ENCODE measurements at places on chromosomes 1 and 21. TPM values are rescaled to one million over a fixed set of nuclear protein-coding genes. Genes with fewer than 3 reads are reported as not detected.

DNA sequence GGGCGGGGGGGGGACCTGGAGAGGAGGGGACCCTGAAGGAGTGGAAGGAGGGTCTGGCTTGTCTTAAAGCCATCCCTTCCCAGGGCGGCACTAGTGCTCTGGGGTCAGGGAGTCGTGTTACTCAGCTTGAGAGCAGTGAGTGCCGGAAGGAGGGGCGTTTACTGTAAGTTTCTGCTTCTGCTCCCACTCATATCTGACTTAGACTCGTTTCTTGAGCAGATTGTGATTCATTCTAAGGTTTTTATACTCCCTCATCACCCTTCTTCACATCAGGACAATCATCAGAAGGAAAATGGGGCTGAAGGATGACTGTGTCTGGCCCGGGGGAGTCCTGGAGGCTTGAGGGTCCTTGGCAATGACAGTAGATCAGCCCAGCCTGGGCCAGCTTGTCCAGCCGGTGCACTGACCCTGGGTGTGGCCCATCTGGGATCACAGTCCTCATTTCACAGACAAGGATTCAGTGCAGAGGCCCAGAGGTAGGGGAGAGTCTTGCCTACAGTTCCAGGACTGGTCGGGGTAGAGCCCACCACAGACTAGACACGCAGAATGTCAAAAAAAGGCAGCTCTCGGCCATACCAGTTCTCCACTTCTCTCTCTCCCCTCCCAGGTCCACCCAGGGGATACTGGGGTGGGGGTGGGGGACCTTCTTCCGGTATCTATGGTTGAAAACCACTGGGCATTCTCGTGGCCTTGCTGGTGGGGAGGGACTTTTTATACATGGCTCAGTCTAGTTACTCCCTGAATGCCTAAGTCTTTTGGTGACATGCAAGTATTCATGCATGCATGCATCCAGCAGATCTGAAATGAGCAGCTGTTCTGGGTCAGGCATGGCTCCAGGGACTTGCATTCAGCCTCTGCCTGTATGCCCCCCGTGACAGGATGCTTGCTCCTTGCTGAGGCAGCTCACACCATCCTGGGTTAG lies 5.1 kb downstream of the TNFRSF8 start:
- DNase-seq, result no peak
- peaks cover 77% of the 10 kb centered on the region for H3K27me3 ChIP-seq
- H3K4me1 ChIP-seq, result peaks cover 17% of the 10 kb centered on the region
- H3K36me3 ChIP-seq, result no peaks in the 10 kb centered on the region

- DNase-seq, result no peak
- H3K27me3 ChIP-seq, result no peaks in the 10 kb centered on the region
- no peaks in the 10 kb centered on the region for H3K4me1 ChIP-seq
- no peak overlapping the region for H3K27ac ChIP-seq
- no peaks in the 10 kb centered on the region for H3K36me3 ChIP-seq
Observed at GRCh38 chr1:10200620-10201019, 9.8 kb upstream of the KIF1B start.

DNA sequence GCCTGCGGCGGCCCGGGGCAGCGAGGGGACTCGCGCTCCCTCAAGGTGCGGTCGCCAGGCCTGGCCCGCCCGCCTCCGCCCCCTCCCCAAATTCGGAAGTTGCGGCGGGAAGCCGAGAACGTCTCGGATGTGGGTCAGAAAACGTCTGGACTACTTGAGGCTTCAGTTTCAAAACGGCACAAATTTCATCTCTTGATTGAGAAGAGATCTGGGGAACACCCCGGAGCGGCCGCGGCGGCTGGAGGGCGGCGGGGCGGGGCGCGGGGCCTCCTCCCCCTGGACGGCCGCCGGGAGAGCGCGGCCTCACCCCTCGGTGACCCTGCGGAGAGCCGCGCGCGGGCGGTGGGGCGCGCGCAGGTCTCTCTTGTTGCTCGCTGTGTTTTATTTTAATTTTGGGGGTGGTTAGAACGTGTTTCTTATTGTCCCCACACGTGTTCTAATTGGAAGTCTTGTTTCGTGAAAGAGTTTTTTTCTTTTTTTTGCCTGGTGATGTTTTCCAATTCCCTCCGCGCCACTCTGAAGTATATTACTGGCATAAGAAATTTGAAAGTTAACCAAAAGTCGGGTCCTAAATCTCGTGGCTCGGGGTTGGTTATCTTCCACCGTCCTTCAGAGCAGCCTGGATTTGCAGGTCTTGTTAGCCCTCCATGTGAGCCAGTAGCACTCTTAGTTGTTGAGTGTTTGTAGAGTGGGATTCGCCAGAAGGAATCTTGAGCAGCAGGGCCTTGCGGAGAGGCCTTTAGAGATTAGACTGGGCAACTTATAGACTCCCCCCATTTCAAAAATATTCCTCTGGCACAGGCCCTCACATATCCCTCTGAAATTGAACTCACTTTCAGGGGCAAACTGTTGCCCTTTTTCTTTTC lies 749 bp downstream of the PCBP3 start:
- peaks cover 38% of the 10 kb centered on the region for H3K27me3 ChIP-seq
- DNase-seq, result no peak
- peaks cover 39% of the 10 kb centered on the region for H3K4me1 ChIP-seq
- H3K4me3 ChIP-seq, result peak overlapping the region; percentile 63
- peak overlapping the region; percentile 48 for H3K27ac ChIP-seq

GRCh38 chr1:199667089-199667488 lies 360.4 kb upstream of the NR5A2 start:
- no peak for DNase-seq
- H3K4me3 ChIP-seq, result no peak overlapping the region
- no peaks in the 10 kb centered on the region for H3K27me3 ChIP-seq
- H3K4me1 ChIP-seq, result no peaks in the 10 kb centered on the region

- H3K4me3 ChIP-seq, result no peak overlapping the region
- H3K36me3 ChIP-seq, result no peaks in the 10 kb centered on the region
- H3K27me3 ChIP-seq, result no peaks in the 10 kb centered on the region
Observed at GRCh38 chr1:216461466-216461865, 38.2 kb upstream of the USH2A start.

- no peaks in the 10 kb centered on the region for H3K27me3 ChIP-seq
- no peaks in the 10 kb centered on the region for H3K36me3 ChIP-seq
- no peak for DNase-seq
Observed at GRCh38 chr1:3534803-3535637, 76.3 kb downstream of the MEGF6 start.

- no peaks in the 10 kb centered on the region for H3K27me3 ChIP-seq
- DNase-seq, result peak; percentile 81
- peak overlapping the region; percentile 97 for H3K4me3 ChIP-seq
- H3K27ac ChIP-seq, result peak overlapping the region; percentile 96
Observed at GRCh38 chr1:56578138-56578962, 1.0 kb downstream of the PLPP3 start.

- H3K4me3 ChIP-seq, result no peak overlapping the region
- no peaks in the 10 kb centered on the region for H3K27me3 ChIP-seq
- no peaks in the 10 kb centered on the region for H3K4me1 ChIP-seq
- H3K36me3 ChIP-seq, result no peaks in the 10 kb centered on the region
Observed at GRCh38 chr1:199082778-199083389, 444.0 kb downstream of the PTPRC start.

DNA sequence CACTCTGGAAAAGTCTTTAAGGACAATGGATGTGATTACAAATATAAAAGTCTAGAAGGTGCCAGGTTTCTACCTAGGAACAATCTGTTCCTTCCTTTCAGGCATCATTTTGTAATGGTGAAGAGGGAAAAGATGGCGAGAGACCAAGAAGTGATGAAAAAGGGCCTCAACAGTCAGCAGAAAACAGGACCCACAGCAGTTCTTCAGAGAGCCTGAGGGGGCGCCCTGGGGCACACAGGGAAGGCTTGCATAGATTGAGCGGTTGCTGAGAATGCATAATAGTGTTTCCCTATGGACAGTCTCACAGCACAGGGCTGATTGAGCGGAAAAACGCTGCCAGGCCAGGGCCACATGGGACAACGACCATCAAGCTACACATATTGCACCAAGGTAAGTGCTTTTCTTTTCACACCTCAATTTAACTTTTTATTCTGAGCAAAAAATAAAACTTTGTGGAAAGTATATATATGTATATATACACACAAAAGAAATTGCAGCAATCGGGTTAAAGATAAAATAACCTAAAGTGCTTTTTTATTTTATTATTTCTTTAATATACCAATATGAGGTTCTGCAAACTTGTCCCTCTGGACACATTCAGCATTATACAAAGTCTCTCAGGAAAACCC lies 3.1 kb upstream of the YRDC start:
- H3K27me3 ChIP-seq, result no peaks in the 10 kb centered on the region
- H3K4me3 ChIP-seq, result no peak overlapping the region
- peaks cover 39% of the 10 kb centered on the region for H3K4me1 ChIP-seq

- no peaks in the 10 kb centered on the region for H3K27me3 ChIP-seq
- H3K27ac ChIP-seq, result no peak overlapping the region
- DNase-seq, result no peak
- H3K36me3 ChIP-seq, result no peaks in the 10 kb centered on the region
- H3K4me1 ChIP-seq, result no peaks in the 10 kb centered on the region
Observed at GRCh38 chr1:78497201-78497600, 6.4 kb downstream of the PTGFR start.

- H3K36me3 ChIP-seq, result no peaks in the 10 kb centered on the region
- no peak overlapping the region for H3K27ac ChIP-seq
- no peak for DNase-seq
- H3K4me1 ChIP-seq, result peaks cover 29% of the 10 kb centered on the region
- H3K27me3 ChIP-seq, result peaks cover 7% of the 10 kb centered on the region
Observed at GRCh38 chr1:156899956-156900718, 6.6 kb downstream of the PEAR1 start.

GRCh38 chr1:44792736-44793502 lies 4.9 kb upstream of the BEST4 start:
- no peaks in the 10 kb centered on the region for H3K36me3 ChIP-seq
- H3K4me3 ChIP-seq, result no peak overlapping the region
- H3K27ac ChIP-seq, result peak overlapping the region; percentile 35
- peak; percentile 22 for DNase-seq
- H3K4me1 ChIP-seq, result peaks cover 13% of the 10 kb centered on the region

- no peaks in the 10 kb centered on the region for H3K27me3 ChIP-seq
- H3K4me3 ChIP-seq, result no peak overlapping the region
- H3K36me3 ChIP-seq, result peaks cover 43% of the 10 kb centered on the region
- DNase-seq, result no peak
- H3K4me1 ChIP-seq, result no peaks in the 10 kb centered on the region
Observed at GRCh38 chr1:11187000-11187399, 2.2 kb upstream of the ANGPTL7 start.

DNA sequence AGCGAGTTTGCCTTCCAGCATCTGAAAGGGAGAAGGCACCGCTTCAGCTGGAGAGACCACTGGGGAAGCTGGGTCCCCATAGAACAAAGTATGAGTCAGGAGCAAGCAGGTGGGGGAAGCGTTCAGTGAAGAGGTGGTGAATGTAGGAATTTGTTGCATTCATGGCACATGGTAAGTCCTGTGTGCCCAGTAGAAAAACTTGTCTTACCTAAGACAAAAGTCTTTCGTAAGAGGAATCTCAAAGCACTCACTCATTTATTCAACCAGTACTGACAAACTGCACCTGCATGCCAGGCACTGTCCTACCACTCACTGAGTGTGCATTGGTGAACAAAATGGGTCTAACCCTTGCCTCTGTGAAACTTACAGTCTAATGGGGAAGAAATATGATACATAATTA lies 9.2 kb upstream of the ERRFI1 start:
- H3K36me3 ChIP-seq, result no peaks in the 10 kb centered on the region
- H3K4me1 ChIP-seq, result no peaks in the 10 kb centered on the region
- H3K27ac ChIP-seq, result no peak overlapping the region

- H3K27me3 ChIP-seq, result no peaks in the 10 kb centered on the region
- peaks cover 75% of the 10 kb centered on the region for H3K4me1 ChIP-seq
- peak overlapping the region; percentile 5 for H3K4me3 ChIP-seq
- H3K36me3 ChIP-seq, result peaks cover 3% of the 10 kb centered on the region
Observed at GRCh38 chr1:9894115-9894514, 16.0 kb downstream of the CTNNBIP1 start.

The NBPF6 gene
- not detected for total RNA-seq

The SLC45A3 gene
- total RNA-seq, result 3.3 TPM

The VAV3 gene
- 118 TPM for total RNA-seq

The MIXL1 gene
- total RNA-seq, result not detected

The SYPL2 gene
- total RNA-seq, result 0.34 TPM

The EFCAB14 gene
- total RNA-seq, result 136 TPM
